ENCODE measurements at places on chromosomes 5 and 9.

- DNase-seq, result peak; percentile 61
Observed at GRCh38 chr5:150411245-150411979, 1.3 kb downstream of the CD74 start.

DNA sequence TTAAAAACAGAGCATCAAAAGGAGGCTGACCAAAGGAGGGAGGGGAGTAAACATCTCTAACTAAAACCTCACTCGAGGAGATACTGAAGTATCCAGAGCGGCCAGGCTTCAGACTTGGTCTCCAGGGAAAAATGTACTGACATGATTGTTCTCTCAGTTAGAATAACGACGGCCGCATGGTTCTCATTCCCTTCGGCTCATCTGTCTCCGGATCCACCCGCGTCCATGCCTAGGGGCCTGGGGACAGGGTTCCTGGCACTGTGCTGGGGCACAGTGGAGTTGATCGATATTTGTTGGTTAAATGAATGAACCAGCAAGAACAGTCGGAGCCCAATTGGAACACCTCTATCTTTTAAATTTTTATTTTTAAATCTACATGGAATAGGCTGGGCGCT, 167.1 kb upstream of the PHYKPL start:
- DNase-seq, result no peak

GRCh38 chr5:74122979-74123590, 497.1 kb downstream of the ARHGEF28 start:
- DNase-seq, result no peak

GRCh38 chr5:109929911-109930310, 240.2 kb downstream of the MAN2A1 start:
- no peak for DNase-seq

DNA sequence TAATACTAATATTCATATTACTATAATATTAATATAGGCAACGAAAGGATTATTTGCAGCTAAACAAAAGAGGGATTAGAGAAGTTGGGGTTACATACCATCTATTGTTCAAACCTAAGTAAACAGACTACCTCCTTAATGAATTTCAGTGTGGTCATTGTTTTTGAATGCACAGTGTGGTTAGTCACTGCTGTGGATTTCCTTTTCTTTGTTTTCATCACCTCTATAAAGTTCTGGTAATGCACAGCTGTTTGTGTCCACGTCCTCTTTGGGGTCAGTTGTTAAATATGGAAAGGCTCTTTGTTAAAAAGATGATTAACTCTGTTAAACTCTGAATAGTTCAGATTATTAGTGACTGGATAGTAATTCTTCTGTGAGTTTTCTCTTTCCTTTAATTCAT, 233.6 kb downstream of the MAST4 start:
- no peak for DNase-seq

DNA sequence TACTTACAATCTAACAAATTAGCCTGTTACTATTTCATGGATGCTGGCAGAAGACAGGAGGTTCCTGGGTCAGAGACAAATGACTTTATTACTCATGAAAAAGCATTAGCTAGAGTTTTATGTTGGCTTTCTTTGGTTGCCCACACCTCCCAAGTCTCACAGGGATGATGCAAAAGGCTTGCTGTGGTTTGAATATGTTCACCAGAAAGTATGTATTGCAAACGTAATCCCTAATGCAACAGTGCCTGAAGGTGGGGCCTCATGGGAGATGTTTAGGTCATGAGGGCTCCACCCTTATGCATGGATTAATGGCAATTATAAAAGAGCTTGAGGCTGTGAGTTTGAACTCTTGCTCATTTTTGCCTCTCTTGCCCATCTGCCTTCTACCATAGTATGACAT, 28.5 kb downstream of the DPYSL3 start:
- DNase-seq, result no peak

GRCh38 chr9:18317896-18318295, 156.1 kb upstream of the ADAMTSL1 start:
- no peak for DNase-seq

DNA sequence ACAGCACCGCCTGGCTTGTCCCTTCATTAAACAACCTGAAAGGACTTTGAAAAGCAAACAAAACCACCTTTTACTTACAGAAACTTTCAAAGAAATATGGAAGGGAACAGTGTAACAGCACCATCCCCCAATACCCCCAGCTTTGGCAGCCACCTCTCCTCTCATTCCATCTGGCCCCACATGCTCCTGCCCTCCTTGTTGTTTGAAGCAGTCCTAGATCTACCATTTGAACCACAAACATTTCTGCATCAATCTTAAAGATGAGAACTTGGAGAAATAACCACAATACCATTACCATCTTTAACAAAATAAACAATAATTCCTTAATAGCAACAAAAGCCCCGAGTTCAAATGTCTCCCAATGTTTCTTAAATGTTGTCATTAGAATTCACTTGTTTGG, 17.8 kb upstream of the COL15A1 start:
- DNase-seq, result no peak

GRCh38 chr5:89313804-89314588, 431.0 kb upstream of the MEF2C start:
- no peak for DNase-seq

DNA sequence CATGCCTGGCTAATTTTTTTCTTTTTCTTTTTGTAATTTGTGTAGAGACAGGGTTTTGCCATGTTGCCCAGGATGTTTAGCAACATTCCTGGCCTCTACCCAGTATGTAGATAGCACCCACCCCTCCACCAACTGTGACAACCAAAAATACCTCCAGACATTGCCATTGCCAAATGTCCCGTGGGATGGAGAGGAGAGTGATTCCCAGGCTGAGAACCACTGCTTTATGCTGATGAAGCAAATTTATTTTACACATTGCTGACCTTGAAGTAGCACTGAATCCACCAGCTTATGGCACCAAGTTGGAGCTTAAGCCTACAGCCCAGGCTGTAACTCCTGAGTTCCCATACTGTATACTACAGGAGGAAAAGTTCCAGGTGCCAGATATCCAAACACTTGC, 58.5 kb downstream of the GGTA1 start:
- DNase-seq, result no peak

GRCh38 chr5:115809946-115810345, 6.5 kb downstream of the CDO1 start:
- DNase-seq, result no peak

GRCh38 chr5:27252911-27253310, 214.5 kb upstream of the CDH9 start:
- DNase-seq, result no peak

DNA sequence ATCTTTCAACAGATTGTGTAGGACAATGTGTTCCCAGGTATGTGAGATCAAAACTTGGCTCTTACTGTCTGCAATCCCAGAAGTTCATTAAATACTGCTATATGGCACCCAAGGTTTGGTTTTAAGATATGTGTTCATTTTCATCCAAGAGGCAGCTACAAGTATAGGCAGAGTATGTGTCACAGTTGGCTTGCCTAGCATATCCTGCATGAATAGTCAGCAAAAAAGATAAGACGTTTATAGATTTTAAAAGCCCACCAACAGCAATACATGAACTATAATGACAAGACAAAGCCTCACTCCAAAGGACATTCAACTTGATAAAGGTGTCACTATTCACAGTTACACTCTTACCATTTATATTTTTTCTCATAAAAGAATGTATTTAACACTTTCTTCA, 99.1 kb downstream of the BNC2 start:
- no peak for DNase-seq

GRCh38 chr5:169341556-169341955, 40.6 kb upstream of the SLIT3 start:
- no peak for DNase-seq

- no peak for DNase-seq
Observed at GRCh38 chr5:14545862-14546261, 35.7 kb upstream of the OTULINL start.

DNA sequence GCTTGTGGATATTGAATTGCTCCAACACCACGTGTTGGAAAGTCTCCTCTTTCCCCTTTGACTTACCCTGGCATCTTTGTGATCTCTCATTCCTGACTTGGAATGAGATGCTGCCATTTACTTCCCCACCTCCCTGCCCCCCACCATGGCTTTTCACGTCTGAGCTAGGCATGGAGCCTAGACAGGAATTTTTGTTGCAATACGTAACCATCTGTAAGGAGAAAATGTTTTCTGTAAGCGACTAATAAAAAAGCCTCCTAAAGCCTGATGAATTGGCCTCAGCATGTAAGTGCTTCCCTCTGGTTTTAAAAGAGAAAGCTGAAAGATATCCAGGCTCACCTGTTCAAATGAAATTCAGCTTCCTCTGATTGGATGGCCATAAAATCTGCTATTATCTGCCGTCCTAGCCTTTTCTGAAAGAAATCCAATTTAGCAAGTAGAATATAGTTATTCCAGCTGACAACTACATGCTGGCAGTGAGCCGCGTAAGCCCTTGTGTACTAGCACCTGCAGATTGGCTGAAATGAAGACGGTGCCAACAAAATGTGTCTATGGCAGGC, 200.1 kb downstream of the NSG2 start:
- no peak for DNase-seq

DNA sequence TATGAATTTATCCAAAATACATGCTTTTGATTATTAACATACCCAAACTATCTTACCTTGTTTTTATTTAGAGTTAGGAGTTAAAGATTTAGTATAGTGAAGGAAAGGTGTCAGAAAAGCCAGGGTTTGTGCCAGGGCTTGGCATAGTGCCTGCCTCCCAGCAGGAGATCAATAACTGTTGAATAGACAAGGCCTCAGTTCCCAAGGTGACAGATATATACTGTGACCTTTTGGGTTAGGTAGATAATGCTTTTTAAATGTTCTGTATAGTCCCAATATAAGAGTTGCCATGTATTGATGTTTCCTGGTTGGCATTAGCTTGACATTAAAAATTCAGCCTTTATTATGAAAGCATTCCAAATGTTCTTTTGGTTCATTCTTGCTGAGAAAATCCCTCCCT, 121.8 kb downstream of the MCTP1 start:
- DNase-seq, result no peak

DNA sequence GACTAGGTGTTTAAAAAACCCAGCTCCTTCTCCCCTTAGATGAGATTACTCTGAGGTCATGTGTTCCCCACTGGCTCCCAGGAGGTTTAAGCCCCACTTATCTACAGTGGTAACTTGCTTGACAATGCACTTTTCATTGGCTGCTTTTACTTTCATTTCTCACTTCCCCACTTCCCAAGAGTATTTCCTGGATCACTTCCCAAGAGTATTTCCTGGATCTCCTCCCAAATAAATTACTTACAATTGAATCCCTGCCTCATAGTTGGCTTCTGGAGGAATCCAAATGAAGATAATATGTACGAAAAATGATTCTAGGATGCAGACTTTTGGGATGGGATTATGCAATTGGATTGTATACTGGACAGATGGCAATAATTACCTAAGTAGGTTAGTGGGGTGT, 47.1 kb upstream of the CHSY3 start:
- no peak for DNase-seq

GRCh38 chr5:152514827-152515397, 109.8 kb upstream of the NMUR2 start:
- no peak for DNase-seq

DNA sequence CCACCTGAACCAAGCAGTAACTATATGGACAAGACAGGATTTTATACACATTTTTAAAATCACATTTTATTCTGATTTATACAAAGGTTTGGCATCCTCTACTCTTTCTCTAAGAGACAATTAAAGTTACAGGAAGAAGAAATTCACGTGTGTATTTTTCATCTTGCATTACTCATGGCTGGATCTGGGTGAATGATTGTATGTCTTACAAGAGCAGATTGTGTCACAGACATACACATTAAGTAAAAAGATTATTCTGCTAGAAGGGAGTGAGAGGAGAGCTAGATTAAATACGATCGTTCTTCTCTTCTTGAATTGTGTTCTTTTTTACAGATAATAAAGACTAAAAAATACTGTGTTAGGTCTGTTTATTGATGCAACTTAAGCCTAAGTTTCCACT, 20.8 kb upstream of the CEP120 start:
- no peak for DNase-seq

DNA sequence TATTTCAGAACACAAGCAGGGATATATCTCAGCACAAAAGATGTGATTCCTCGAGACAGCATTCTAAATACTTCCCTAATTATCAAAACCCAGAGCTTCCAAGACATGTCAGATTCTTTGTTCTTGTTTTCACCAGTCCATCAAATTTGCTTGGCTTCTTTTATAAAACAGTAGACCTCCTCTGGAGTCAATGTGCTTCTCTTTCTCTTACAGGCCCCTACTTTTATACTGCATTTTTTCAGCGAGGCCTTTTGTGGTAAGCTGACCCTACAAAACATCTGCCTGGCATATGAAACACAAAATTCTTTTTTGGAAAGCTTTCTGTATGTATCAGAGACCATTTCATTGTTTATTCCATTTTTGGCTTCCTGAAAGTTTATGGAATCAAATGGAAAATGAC, 81.8 kb downstream of the ARSB start:
- DNase-seq, result no peak

DNA sequence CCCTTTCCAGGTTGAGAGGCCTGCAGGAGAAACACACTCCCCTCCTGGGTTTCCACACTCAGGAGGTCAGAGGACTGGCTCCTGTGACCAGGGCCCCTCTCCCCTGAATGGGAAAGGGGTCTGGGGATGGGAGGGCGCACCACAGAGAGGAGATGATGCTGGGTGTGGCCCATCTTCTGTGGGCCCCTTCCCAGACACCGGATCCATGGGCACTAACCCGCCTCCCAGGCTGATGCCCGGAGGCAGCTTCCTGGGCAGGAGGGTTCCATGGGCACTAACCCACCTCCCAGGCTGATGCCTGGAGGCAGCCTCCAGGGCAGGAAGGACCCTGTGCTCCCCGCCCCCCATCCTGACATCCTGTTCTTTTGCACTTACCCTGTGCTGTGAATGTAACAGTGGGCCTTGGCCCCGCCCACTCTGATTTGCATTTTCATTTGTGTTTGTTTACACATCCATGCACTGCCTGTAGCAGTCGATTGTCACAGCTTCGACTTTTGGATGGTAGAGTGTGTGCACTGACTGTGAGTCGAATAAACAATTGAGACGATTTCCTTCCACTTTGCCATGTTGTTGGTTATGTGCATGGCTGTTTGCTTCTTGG, 9.3 kb upstream of the DOLPP1 start:
- DNase-seq, result no peak

- no peak for DNase-seq
Observed at GRCh38 chr5:160187091-160187490, 42.2 kb upstream of the FABP6 start.

DNA sequence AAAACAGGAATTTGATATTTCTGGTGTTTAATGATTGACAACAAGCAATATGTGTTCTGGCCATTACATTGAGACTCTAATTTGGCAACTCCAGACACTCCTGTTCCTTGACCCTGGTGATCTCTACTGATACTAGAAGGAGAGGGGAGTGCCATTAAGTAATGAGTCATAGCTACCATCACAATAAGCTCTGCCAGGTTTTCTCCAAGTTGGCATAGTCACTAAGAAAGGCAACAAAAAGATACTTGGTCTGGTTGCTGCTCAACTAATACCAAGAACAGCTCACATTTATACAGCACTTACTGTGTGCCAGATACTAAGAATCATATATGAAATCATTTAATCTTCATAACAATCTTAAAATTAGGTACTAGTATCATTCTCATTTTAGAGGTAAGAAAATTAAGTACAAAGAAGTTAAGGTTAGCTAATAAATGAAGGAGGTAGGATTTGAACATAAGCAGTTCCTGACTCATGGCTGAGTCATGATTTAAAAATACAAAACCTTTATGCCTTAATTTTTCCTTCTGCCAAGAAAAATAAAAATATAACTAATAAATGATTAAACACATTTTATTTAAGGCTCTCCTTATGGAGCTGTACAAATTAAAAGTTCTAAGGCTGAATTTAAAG, 19.9 kb upstream of the PRXL2C start:
- no peak for DNase-seq
